T follicular helper cell (primary cell): ENCODE measurements at places on chromosomes 11 and 22.

- no peak for DNase-seq
Measured at GRCh38 chr11:16982256-16982671, 31.9 kb downstream of the PLEKHA7 start.

GRCh38 chr11:42465623-42466022 lies 846.2 kb upstream of the API5 start:
- no peak for DNase-seq

DNA sequence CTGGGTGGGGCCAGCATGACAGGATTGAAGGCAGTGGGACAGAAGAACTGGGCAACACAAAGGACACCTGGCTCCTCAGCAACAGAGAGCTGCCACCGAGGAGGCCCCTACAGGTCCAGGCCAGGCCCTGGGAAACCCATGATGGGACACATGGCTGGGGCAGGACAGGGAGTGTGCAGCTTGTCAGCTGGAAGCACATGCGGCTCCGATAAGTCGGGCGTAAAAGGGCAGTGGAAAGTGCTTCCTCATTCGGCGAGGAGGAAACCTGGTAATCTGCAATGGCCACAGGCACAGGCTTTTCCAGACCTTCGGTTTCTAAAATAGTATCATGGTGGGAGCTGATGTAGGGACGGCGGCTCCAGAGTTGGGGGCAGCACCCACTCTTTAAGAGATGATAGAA lies 16.5 kb downstream of the GNAZ start:
- DNase-seq, result no peak

GRCh38 chr11:3922056-3922455 lies 66.6 kb downstream of the STIM1 start:
- no peak for DNase-seq

DNA sequence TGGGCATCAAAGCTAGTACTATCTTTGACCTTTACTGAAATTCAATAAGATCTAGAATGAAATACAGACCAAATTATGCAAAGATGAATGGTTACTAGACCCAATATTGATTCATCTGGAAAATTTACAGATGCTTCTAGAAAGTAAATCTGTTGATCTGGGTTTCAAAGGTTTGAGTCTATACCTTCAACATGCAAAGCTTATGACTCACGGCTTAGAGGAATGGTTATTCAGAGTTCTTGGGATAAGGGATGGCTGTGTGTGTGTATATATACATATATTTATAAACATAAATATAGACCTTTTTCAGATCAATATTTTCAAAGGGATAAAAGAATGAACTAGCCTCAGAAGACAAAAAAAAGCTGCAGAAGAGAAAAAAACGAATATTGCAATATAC lies 1.3 kb downstream of the SPTY2D1 start:
- no peak for DNase-seq

DNA sequence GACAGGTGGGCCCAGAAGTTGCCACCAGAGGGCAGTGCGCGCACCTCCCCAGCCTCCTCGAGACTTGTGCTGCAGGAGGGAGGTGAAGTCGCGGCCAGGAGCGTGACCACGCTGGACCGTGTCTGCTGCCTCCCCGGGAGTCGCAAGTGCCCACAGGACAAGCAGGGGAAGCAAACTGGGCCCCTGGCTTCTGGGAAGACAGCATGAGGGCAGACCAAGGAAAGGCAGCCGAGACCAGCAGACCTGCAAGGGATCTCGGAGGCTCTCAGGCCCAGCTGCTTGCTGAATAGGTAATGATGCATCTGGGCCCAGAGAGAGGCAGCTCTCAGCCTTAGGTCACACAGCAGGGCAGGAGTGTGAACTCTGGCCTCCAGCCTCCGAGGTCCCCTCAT lies 17.0 kb upstream of the IL2RB start:
- peak; percentile 71 for DNase-seq

- DNase-seq, result no peak
Measured at GRCh38 chr11:56923116-56923515, 65.6 kb upstream of the OR5AK2 start.

- DNase-seq, result no peak
Measured at GRCh38 chr11:72456651-72457050, 22.3 kb upstream of the CLPB start.

GRCh38 chr11:13952221-13952620 lies 10.3 kb upstream of the SPON1 start:
- DNase-seq, result no peak

DNA sequence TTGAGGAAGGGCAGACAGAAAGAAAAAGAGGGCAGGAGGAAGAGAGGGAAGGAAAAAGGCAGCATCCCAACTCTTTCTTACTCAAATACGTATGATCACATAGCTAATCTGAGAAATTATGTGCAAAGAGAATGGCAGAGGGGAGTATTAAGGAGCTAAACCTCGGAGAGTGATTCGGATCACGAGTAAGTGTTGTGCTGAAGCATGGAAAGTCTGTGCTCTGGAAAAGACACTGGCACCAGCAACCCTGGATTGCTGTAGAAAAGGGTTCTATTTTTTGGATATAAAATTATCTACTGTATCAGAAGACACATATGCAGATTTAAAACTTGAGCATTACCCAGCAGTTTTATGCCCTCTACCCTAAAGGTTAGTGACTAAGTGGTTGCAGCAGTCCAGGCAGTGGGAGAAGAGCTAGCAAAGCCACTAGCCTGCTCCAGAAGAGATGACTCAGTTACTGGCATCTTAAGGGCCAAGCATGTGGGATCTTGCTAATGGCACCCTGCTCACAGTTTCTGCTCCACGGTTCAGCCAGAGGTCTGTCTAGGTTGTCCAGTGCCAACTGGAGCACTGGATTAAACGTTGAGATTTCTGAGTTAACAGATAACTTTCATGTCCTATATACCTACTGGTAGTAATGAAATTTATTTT lies 151.7 kb downstream of the SWAP70 start:
- no peak for DNase-seq

GRCh38 chr11:73262851-73263495 lies 9.2 kb upstream of the P2RY6 start:
- no peak for DNase-seq

DNA sequence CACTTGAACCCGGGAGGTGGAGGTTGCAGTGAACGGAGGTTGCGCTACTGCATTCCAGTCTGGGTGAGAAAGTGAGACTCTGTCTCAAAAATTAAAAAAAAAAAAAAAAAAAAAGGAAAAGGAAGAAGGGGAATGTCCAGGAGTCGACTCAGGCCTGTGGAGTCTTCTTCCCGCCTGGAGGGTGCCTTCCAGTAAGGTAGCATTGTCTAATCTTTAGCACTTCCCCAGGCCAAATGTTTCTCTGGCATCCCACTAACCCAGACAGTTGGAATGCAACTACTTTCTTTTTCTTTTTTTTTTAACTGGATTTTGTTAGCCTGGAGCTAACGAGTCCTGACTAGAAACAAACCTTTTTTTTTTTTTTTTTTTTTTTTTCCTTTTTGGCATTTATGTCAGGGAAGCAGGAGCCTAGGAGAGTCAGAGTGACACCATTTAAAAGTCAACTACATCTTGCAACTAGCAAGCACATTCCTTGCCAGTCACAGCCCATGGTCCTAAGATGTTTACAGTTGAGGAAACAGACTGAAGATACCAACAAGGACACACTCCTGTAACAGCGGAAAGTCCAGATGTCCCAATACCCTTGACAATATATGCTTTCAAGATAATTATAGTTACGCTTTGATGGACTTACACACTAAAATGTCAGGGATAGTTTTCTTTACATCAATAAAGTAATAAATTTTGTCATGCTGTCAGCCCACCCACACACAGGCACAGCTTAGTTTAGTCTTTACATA lies 10.6 kb downstream of the PLET1 start:
- no peak for DNase-seq
